Esophagus mucosa (tissue), 1 donor: ENCODE measurements at places on chromosomes 3 and 15. TPM values are rescaled to one million over a fixed set of nuclear protein-coding genes. Genes with fewer than 3 reads are reported as not detected.
A peak's percentile ranks its signal among the peaks of the same experiment; 100 is the strongest.

- ATAC-seq = no peak
These were observed 2.6 kb downstream of the ITIH4 start for GRCh38 chr3:52827866-52828376.

GRCh38 chr15:80247320-80247719 is 4.7 kb downstream of the CTXND1 start:
- no peak for ATAC-seq

DNA sequence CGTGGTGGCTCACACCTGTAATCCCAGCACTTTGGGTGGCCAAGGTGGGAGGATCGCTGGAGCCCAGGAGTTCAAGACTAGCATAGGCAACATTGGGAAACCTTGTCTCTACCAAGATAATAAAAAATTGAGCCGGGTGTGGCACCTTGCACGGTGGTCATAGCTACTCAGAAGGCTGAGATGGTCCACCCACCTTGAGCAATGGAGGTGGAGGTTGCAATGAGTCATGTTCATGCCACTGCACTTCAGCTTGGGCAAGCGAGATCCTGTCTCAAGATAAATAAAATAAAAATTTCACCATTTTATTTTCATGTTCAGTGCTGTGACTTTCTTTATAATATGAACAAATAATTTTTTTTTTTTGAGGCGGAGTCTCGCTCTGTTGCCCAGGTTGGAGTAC is 12.5 kb downstream of the MAPK6 start:
- ATAC-seq = peak; percentile 95

Gene RTP3
- not detected for total RNA-seq

Gene PLA2G4F
- total RNA-seq = 34.9 TPM

Gene LINGO1
- 0.32 TPM for total RNA-seq
